ENCODE measurements at places on chromosomes 1 and 21.

DNA sequence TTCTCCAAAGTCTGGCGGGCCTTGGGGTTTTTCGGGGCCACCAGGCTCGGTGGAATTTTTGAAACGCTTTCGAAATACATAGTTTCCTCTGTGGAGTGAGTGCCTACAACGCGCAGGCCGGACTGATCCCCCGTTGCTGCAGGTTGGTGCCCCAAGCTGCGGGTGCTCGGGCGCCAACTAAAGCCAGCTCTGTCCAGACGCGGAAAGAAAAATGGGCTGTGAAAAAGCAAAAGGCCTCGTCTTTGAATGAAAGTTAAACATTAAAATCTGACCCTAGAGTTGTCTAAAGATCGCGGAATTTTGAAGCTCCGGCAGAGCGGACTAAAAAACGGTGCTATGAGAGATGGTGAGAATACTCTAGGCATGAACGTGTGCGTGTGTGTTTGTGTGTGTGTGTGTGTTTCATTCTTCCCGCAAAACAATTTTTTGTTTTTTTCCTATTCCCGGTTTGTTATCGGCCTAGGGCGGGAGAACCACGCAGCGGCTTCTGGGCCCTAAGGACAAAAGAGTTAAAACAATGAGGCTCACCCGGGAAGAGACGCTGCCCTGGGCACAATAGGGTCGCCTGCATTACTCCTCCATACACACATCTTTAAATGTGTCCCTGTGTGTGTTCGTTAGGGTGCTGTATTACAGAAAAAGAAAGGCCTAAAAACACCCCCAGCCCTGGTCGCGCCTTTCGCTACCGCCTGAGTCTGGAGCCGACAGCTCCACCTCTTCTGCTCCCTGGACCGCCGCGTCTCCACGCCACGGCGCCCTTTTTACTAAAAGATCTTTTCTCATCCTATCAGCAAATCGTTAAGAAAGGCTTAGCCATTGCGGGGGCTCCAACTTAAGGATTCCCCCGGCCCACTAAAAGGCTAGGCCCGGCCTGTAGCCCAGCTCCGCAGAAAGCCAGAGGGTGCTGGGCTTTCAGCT is 3.2 kb downstream of the TBX15 start:
- DNase-seq: no peak

- no peak for DNase-seq
Observed at GRCh38 chr21:29305561-29305960, 6.8 kb downstream of the BACH1 start.

GRCh38 chr1:24098943-24099638 is 12.8 kb downstream of the MYOM3 start:
- DNase-seq: no peak

- DNase-seq: no peak
Observed at GRCh38 chr1:214305164-214305751, 24.3 kb downstream of the SMYD2 start.

DNA sequence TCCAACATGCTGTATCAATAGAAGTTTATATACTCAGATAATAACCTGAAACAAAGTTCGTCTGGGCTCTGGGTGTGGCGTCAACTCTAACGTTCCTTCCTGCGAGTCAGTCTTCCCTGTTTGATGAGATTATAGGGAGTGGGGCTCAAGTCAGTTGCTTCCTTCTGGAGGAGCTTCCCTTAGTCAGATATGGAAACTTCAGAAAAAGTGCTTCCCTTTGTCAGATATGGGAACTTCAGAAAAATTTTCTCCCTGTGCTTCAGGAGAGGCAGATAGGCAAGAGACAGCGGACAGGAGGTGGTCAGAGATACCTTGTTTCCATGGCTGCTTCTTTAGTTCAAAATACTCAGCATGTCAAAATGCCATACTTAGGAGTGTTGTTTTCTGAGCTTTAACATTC is 51.1 kb upstream of the PRDX6 start:
- no peak for DNase-seq

DNA sequence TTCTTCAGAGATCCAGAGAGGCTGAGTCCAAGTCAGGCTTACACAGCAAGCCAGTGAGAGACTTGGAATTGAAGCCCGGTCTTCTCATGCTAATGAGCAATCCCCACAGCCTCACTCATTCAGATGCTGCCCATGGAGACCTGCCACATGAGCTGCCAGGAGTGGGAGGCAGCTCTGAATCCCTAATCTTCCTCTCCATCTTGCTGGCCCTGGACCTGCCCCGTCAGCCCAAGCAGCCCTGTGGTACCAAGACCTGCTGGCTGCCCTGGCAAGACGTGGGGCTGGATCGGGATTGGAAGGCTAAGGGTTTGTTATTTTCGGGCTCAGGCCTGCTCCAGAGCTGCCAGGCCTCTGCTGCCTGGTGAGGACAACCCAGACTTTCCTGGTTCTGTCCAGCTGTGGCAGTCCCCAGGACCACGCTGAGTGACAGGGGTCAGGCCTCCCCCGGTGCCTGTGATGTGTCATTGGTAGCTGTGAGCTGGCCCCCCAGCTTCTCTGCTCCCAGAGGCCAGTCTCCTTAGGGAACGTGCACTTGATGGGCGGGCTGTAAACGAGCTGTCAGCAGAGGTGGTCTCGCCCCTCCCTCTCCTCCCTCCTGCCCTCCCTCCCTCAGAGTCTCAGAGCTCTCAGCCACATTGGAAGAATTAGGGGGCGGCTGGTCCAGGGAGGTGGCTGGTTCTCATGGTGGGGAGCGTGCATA is 135.0 kb downstream of the FOXD2 start:
- DNase-seq: no peak

DNA sequence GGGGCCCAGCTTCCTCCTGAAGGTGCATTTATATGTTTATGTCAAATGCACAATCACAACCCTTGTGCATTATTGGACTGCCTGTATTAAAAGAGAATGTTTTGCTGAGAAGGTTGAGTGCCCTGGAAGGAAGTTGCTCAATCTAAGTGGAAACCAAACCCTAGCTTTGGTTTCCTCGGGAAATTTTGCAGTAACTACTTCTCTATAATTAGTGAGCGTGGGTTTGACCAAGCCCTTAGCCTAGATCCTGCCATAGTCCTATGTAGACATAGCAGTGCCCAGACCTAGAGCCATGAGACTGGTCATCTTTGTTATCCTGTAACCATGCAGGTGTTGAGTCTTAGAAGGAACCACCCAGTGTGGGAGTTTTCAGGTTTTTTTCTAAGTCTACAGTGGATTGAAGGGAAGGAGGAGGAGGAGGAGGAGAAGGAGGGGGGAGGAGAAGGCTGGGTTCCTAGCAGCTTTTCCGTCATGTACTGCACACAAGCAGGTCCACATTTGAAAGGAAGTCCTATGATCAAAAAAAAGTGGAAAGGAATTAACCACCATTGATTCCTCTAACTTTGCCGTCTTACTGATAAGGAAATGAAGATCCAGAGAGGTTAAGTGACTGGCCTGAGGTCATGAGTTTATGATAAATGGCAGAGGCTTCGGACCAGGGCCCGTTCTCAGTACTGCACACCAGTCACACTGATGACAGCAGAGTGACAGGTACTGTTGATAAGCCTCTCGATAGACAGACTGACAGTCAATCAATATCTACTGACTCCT is 72.2 kb upstream of the LYST start:
- DNase-seq: peak; percentile 33

DNA sequence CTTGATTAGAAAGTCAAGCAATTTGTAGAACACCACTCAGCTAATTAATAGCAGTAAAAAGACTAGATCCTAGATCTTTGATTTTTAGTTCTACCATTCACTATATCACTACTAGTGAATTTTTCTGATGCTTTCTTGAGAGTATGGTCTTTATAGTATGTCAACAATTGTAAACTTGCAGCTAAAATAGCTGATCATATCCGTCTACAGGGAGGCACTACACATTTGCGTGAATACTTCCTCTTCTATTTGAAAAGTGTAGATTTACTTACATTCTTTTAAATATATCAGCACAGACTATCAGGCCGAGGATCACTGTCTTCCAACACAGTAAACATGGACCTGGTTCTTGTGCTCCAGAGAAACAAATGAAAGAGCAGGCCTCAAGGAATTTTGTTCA is 18.6 kb upstream of the PTPRC start:
- no peak for DNase-seq

- no peak for DNase-seq
Observed at GRCh38 chr1:167137332-167137781, 43.5 kb downstream of the STYXL2 start.
